Endothelial cell of umbilical vein (primary cell): ENCODE measurements at places on chromosomes 5 and 9. TPM values are rescaled to one million over a fixed set of nuclear protein-coding genes. Genes with fewer than 3 reads are reported as not detected.

- peaks cover 29% of the 10 kb centered on the region for H3K4me1 ChIP-seq
- H3K27me3 ChIP-seq = no peaks in the 10 kb centered on the region
- peak overlapping the region; percentile 46 for H3K4me3 ChIP-seq
Measured at GRCh38 chr9:22158271-22158670, 149.2 kb upstream of the CDKN2B start.

F2R gene
- 342 and 393 TPM in 2 replicates for total RNA-seq

DNA sequence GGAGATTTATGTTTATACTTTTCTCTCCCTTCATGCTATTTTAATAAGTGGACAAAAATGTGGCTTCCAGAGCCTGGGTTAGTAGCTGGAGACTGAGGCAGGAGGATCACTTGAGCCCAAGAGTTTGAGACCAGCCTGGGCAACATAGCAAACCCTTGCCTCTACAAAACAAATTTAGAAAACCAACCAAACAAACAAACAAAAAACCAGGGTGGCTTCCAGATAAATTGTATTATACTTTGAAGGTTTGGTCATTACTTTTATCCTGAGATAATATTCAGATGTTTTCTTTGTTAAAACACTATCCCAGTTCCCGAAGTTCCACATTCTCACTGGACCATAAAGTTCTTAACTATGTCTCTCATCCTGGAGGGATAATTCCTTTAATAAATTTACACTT, 46.0 kb downstream of the ALDH1A1 start:
- DNase-seq = no peak
- H3K4me3 ChIP-seq = no peak overlapping the region
- H3K27me3 ChIP-seq = no peaks in the 10 kb centered on the region
- no peaks in the 10 kb centered on the region for H3K4me1 ChIP-seq
- H3K36me3 ChIP-seq = no peaks in the 10 kb centered on the region

CCDC112 gene
- total RNA-seq = 9.6 TPM in 2 replicates

DNA sequence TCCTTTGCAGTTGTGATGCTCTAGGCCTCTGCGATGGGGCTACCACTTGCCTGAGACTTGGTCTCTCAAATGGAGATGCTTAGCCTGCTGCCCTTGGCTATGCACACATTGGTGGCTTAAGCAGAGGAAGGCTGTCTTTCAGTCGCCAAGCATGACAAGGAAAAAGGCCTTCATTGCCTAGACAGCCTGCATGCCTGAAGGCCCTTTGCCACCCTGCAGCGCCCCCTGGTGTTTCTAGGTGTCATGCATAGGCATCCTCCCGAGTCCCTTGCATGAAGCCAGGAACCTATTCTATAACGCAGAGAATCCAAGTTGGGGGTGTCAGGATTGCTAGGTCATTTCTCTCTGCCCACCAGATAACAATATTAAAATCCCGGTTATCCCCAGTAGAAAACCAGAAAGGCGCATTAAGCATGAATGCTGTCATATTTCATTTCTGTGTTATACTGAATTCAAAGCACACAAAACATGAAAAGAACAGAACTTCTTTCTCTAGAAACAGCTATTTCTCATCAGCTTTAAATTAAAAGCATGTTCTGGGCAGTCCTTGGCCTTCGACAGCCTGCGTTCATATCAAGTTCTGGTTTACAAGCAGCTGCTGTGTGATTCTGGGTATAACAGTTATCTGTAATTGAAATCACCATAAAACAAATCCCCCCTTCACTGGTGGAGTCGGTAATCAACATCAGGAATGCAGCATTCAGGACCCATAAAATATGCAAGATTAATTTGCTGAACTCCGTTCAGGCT, 59.7 kb upstream of the TRPC7 start:
- peak; percentile 58 for DNase-seq
- no peak overlapping the region for H3K4me3 ChIP-seq
- no peaks in the 10 kb centered on the region for H3K36me3 ChIP-seq

GRCh38 chr5:62460578-62460983, 48.0 kb downstream of the IPO11 start:
- H3K4me1 ChIP-seq = peaks cover 3% of the 10 kb centered on the region
- no peaks in the 10 kb centered on the region for H3K27me3 ChIP-seq
- H3K36me3 ChIP-seq = no peaks in the 10 kb centered on the region

GRCh38 chr5:142059304-142059940, 46.6 kb upstream of the GNPDA1 start:
- no peaks in the 10 kb centered on the region for H3K27me3 ChIP-seq
- peaks cover 9% of the 10 kb centered on the region for H3K4me1 ChIP-seq
- H3K27ac ChIP-seq = no peak overlapping the region
- H3K4me3 ChIP-seq = no peak overlapping the region

GRCh38 chr9:115022760-115023434, 92.5 kb upstream of the TNFSF8 start:
- H3K4me1 ChIP-seq = no peaks in the 10 kb centered on the region
- H3K4me3 ChIP-seq = no peak overlapping the region
- DNase-seq = no peak

NFX1 gene
- 21.7 and 22.1 TPM in 2 replicates for total RNA-seq

DNA sequence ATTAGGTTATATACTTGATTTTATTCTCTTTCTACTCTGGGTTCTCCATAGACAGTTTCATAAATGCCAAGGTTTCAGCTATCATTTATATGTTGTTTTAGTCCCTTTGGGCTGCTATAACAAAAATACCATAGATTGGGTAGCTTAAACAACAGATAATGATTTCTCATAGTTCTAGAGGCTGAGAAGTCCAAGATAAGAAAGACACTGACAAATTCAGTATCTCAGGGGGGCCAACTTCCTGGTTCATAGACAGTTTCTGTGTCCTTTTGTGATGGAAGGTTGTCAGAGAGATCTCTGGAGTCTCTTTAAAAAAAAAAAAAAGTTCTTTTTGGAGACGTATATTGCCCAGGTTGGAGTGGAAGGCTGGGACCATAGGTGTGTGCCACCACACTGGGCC, 113.3 kb downstream of the SCAMP1 start:
- H3K4me1 ChIP-seq = no peaks in the 10 kb centered on the region
- DNase-seq = no peak
- H3K27me3 ChIP-seq = no peaks in the 10 kb centered on the region
- H3K27ac ChIP-seq = no peak overlapping the region
- H3K4me3 ChIP-seq = no peak overlapping the region
- no peaks in the 10 kb centered on the region for H3K36me3 ChIP-seq

- no peak overlapping the region for H3K27ac ChIP-seq
- H3K4me3 ChIP-seq = no peak overlapping the region
- no peak for DNase-seq
Measured at GRCh38 chr9:65426231-65426630, 141.2 kb upstream of the FOXD4L5 start.

DNA sequence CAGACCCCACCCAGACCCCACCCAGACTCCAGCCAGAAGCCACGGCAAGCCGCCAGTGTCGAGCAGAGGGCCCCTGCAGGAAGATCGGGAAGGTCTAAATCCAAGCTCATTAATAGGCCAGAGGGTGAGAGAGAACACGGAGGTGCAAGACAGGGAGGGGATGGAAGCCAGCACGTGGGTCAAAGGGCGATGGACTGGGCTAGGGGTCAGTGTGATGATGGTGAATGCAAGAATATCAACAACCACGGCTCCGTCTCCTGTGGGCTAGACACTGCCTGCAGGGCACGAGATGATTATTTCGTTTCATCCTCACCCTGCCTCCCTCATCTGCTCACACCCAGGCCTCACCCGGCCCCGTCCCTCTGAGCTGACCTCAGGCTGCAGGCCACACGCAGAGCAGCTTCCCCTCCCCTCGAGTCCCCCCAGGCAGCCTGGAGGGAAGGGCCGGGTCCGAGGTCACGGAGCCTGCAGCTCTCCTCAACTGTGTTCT, 122.0 kb downstream of the COL23A1 start:
- no peaks in the 10 kb centered on the region for H3K36me3 ChIP-seq
- no peaks in the 10 kb centered on the region for H3K4me1 ChIP-seq
- H3K4me3 ChIP-seq = no peak overlapping the region
- H3K27me3 ChIP-seq = no peaks in the 10 kb centered on the region
- no peak overlapping the region for H3K27ac ChIP-seq
